ENCODE measurements at places on chromosomes 4 and X.

DNA sequence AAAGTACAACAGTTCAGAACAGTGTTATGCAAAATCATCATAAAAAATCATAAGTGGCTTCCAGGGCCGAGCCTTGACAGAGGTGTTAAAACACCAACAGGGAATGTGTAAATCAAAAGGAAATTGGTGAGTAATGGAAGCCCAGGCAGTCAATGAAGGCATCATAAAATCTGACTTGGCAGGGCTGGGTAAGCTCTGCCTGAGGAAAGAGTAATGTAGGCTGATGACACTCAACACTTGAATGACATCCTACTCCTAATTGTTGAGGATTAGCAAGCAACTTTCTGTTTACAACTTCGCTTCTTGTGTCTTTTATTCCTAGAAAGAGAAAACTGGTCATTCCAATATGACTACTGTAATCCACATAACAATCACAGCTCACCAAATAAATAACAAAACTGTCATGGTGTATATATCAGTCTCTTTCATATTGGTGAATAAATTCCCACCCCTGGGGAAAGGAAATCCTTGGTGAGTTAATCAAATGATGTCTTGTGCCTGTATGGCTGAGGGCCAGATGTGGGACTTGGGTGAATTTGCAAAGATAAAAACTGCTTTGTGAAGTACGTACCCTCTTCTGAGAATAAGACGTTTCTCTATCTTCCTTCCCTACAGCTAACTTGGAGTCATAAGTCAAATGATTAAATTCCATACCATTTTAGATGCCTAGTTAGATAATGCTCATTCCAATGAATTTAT, 196.8 kb downstream of the DCHS2 start:
- DNase-seq = no peak

DNA sequence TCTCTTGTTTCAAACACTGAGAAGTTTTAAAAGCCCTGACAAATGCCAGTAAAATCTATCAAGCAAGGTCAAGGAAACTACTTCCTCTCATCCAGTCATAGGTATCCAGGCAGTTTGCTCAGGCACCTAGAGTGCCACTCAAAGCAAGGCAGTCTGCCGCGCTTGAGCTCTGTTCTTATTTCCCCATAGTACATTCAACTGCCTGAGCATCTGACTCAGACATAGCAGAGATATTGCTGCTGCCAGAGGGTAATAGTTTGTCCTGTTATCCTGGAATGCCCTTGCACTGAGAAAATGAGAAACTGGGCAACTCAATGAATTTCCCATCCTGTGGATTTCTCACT, 16.1 kb upstream of the ATP8A1 start:
- no peak for DNase-seq

DNA sequence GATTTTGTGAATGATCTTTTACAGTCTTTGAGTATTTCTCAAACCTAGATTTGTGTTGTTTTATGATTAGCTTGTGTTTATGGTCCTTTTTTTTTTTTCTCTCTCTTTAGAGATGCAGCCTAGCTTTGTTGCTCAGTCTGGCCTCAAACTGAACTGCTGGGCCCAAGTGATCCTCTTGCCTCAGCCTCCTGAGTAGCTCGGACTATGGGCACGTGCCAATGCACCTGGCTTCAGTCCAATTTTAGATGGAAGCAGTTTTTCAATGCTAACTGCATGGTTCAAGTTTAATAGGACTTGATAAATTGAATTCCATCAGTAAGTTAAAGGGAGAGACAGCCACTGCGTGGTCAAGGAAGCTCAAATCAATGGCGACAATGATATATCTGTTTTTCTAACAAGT, 3.8 kb upstream of the FGG start:
- DNase-seq = no peak

GRCh38 chr4:28488021-28488420, 1627.4 kb downstream of the STIM2 start:
- no peak for DNase-seq

GRCh38 chr4:41360214-41360920, 103.6 kb downstream of the UCHL1 start:
- no peak for DNase-seq

DNA sequence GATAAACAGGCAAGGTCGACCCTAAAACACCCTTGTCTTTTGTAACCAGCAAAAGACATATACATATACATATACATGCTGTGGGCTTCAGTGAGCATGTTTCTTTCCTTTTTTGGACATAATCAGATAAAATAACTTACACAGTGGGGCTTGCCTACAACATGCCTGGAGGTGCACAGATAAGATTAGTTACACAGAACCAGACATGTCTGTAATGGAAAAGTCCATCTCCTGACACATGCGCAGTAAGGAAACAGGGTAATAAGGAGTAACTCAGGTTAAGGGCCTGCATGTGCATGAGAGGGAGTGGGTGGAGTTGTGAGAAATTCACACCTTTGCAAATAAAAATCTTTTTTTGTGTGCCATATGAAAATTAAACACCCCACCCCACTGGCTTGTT, 3.4 kb downstream of the UGT2A1 start:
- DNase-seq = no peak
